ENCODE measurements at places on chromosomes 4 and X. TPM values are rescaled to one million over a fixed set of nuclear protein-coding genes. Genes with fewer than 3 reads are reported as not detected.

SATL1 gene
- 0.22 TPM for polyA plus RNA-seq

- DNase-seq = no peak
These were observed 27.4 kb downstream of the PHKA2 start for GRCh38 chrX:18956303-18957032.

GRCh38 chrX:150845091-150845490, 53.4 kb downstream of the CD99L2 start:
- DNase-seq = peak; percentile 20

NUDT11 gene
- 5.3 TPM for polyA plus RNA-seq

DNA sequence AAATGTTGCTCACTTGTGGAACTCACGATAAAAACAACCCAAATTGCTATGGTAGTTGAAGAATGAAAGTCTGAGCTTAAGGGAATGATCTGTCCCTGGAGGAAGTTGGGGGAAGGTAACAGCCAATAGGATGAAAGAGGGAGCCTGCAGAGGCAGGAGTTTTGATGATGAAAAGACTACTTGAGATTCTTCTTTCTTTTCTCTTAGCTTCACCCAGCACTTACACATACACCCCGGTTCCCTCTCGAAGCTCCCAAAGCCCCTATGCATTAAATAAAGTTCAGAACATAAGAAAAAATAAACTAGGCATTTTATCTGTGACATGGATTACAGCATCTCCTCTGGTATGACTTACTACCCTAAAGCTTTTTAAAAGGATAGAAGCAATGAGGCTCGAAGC, 122.9 kb upstream of the GATB start:
- DNase-seq = no peak

All from large intestine (tissue), 12 donors.